ENCODE measurements at places on chromosomes 5 and 9. TPM values are rescaled to one million over a fixed set of nuclear protein-coding genes. Genes with fewer than 3 reads are reported as not detected.

RNF38 gene
- total RNA-seq, result 7.7 TPM

PRDM9 gene
- not detected for total RNA-seq

ANAPC2 gene
- 25.5 TPM for total RNA-seq

FIBCD1 gene
- total RNA-seq, result 26.0 TPM

GPR151 gene
- not detected for total RNA-seq

IL13 gene
- not detected for total RNA-seq

PLPPR1 gene
- total RNA-seq, result not detected

TAL2 gene
- total RNA-seq, result not detected

GPSM1 gene
- total RNA-seq, result 38.6 TPM

RLN2 gene
- total RNA-seq, result not detected

SMC5 gene
- total RNA-seq, result 25.2 TPM

WHRN gene
- 2.3 TPM for total RNA-seq

GLT6D1 gene
- total RNA-seq, result not detected

MZB1 gene
- not detected for total RNA-seq

CD274 gene
- total RNA-seq, result 22.5 TPM

CAMK4 gene
- 10.3 TPM for total RNA-seq

NR2F1 gene
- 17.2 TPM for total RNA-seq

HAPLN1 gene
- total RNA-seq, result 24.8 TPM

INSL6 gene
- total RNA-seq, result not detected

PPP3R2 gene
- not detected for total RNA-seq

EDIL3 gene
- 182 TPM for total RNA-seq

OLFM1 gene
- 2.9 TPM for total RNA-seq

ADGRD2 gene
- total RNA-seq, result not detected

GPR150 gene
- total RNA-seq, result under 0.01 TPM

F2RL1 gene
- total RNA-seq, result 15.1 TPM

IRX1 gene
- total RNA-seq, result not detected

OR1J2 gene
- total RNA-seq, result not detected

PCAT7 gene
- 0.30 TPM for total RNA-seq

GADD45G gene
- 1.8 TPM for total RNA-seq

C5orf52 gene
- not detected for total RNA-seq

NR5A1 gene
- not detected for total RNA-seq

NR2F1-AS1 gene
- total RNA-seq, result 15.4 TPM

DND1 gene
- total RNA-seq, result 0.30 TPM

SPATA31E1 gene
- total RNA-seq, result not detected

SEC16A gene
- 38.0 TPM for total RNA-seq

LECT2 gene
- not detected for total RNA-seq

TOPORS gene
- total RNA-seq, result 33.9 TPM

TMEM174 gene
- total RNA-seq, result not detected
